ENCODE measurements at places on chromosomes 3 and 15.

DNA sequence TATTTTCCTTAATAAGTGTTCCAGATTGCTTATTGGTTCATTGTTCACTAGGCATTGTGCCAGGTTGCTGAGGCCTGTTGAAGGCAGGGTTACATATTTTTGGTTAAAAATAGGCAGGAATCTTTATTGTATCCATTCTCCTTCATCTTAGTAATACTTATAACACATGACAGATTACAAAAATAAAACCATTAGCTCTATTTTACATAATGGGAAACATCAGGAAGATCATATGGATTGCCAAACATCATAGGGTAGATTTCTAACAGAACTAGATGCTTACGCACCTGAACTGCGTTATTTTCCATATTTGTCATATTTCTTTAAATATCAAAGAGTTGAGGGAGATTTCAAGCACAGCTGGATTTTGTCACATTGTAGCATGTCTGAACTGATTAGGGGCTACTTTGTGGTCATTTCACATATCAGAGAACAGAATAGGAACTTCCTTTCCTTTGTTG, 462.9 kb upstream of the SGO1 start:
- DNase-seq = no peak

DNA sequence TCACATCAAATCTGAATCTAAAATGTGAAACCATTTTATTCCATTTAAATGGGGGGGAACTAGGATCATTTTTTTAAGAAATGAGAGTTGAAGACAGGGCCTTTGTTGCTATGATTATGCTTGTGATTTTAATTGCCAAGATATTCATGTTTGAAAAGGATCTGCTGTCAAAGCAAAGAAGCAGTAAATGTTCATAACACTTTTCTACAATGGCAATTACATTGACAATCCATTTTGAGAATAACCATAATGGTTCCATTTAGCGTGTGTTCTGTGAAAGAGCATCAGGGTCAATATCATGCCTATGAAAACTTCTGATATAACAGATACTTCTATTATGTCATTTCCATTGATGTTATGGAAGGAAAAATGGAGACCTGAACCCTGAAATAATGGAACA, 745.8 kb upstream of the SGO1 start:
- DNase-seq = no peak

DNA sequence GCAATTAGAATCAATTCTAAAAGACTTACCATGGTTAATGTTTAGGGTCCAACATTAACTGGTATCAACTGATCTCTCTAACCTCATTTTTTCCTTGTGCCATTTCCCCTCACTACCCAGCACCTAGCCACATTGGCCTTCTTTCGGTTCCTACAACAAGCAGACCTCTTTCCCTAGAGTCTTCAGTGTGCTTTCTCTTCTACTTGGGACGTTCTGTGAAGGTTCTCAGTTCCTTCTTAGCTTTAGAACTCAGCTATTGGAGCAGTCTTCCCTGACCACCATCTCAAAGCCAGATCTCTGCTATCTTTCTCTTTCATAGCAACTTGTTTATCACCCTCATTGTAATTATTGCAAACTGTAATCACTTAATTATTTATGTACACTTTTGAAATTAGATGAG, 31.5 kb upstream of the MINDY4B start:
- no peak for DNase-seq

- no peak for DNase-seq
Measured at GRCh38 chr15:72733941-72734738, 48.1 kb downstream of the BBS4 start.
